ENCODE measurements at places on chromosomes 3 and 15.

GRCh38 chr3:10619989-10620832, 114.8 kb upstream of the ATP2B2 start:
- DNase-seq, result no peak

GRCh38 chr3:135929670-135930069, 35.9 kb upstream of the PPP2R3A start:
- no peak for DNase-seq

DNA sequence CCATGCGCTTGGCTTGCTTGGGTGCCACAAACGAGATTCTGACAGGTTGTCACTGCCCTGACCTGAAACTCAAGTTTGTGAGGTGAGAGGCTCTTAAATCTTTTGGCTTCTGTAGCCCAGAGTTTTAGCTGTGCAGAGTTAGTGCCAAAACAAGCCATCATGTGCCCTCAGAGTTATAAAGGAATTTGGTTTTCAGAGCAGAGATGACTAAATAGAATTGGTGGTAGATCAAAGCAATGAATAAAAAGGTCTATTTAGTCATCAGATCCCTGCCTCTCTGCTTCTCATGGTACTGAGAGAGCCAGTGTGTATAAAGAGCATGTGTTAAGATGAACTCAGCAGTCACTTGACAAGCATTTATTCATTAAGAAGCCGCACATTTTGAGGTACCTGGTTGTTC, 207.5 kb upstream of the DPH6 start:
- DNase-seq, result no peak

GRCh38 chr15:70103880-70104626, 6.3 kb upstream of the TLE3 start:
- no peak for DNase-seq

DNA sequence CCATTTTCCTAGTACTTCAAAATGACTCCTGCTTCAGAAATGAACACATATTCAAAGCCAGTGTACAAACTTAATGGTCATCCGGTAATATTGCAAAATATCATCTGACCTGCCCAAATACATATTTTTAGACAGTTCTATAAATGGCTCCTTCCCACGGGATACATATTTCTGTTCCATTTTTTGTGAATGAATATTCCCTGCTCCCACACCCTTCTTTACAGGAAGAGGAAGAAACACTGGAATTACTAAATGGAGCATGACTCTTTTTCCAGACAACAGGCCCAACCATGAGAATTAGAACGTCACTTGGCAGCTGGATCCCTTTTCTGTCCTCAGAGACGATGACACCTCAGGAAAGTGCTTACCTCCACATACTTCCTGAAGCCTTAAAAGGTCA, 38.0 kb upstream of the CBLB start:
- DNase-seq, result no peak

DNA sequence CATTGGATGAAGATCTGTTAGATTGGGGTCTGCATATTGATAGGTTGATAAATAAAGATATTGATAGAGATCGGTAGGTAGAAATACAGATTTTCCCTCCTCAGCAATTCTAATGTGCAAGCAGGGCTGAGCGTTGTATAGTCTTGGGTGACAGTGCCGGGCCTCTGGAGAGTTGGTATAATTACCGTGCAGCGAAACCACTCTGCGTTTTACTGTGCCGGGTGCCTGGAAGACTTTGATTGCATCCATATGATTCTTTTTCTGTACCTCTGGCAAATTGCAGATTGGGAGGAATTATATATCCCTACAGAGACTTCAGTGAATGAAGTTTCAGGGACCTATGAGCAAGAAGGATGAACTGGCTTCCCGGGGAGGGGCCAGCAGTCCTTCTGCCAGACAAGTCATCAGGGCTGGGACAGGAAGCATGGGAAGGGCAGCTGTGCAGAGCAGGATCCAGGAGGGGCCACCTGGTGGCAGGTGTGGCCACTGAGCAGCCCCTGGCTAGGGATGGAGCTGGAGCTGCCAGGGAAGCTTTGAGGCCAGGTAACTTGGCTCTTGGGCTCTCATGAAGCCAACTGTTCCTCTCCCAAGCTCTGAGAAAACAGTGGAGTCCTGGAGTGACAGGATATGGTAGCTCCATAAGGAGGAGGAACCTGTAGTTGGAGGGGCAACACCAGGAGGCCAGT, 132.5 kb downstream of the APBA2 start:
- DNase-seq, result peak; percentile 27

DNA sequence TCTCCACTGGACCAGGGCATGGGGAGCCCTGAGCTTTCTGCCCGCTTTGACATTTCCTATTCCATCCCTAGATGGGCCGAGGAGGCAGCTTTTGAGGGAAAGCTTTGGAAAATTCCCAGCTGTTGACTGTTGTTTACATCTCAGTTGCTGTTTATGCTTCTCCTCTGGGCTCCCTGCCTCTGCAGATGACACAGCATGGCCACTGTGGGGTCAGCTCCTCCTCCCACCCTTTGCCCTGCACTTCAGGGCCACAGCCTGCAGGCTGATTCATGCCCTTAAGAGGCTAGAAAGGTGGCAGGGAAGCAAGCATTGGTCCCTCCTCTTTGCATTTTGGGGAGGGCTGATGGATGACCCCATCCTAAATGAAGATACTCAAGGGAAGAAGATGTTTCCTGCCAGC, 8.5 kb upstream of the CTXND1 start:
- no peak for DNase-seq

GRCh38 chr3:179321668-179322285, 1.1 kb upstream of the ZNF639 start:
- DNase-seq, result no peak

GRCh38 chr3:78867409-78868372, 900.1 kb downstream of the ROBO1 start:
- no peak for DNase-seq

DNA sequence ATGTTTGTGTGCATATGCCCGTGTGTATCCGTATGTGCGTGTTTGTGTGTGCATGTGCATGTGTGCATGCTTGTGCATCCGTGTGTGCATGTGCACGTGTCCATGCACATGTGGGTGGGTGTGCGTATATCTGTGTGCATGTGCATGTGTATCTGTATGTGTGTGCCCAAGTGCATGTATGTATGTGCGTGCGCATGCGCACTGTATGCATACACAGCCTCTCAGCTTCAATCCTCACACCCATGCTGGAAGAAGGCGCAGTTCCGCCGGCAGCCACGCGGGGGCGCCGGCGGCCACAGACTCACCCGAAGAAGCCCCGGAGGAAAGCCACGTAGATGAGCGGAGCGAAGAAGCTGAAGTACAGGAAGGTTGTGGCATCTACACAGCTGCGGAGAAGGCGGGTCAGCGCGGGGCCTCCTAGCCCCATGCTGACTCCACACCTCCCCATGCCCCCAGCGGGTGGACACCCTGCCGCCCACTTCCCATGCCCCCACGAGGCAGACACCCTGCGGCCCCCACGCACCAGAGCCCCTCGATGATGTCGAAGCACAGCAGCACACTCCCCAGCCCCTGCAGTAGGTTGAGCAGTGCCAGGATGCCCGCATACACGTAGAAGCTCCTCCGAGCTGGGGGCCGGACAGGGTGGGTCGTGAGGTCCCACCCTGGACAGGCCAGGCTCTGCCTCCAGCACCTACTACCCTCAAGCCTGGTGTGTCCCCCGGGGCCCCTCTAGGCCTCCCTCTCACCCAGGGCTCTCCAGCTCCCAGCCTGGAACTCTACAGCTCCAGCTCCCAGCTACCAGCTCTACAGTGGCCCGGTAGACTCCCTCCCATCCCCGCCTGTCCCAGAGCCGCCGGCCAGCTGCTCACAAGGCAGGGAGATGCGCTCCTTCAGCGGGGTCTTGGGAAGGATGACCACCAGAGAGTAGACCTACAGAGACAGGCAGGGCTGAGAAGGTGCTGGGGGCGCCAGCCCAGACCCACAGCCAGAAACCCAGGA, 15.4 kb downstream of the TPRA1 start:
- DNase-seq, result peak; percentile 34

- no peak for DNase-seq
Measured at GRCh38 chr3:72428803-72429202, 419.4 kb downstream of the SHQ1 start.

- no peak for DNase-seq
Measured at GRCh38 chr3:169278092-169278491, 385.4 kb downstream of the MECOM start.

GRCh38 chr3:126421573-126422119, 26.9 kb downstream of the CFAP100 start:
- no peak for DNase-seq

- DNase-seq, result peak; percentile 42
Measured at GRCh38 chr3:112676659-112677234, 35.8 kb upstream of the CCDC80 start.

- no peak for DNase-seq
Measured at GRCh38 chr15:101115786-101116680, 135.8 kb downstream of the CHSY1 start.

DNA sequence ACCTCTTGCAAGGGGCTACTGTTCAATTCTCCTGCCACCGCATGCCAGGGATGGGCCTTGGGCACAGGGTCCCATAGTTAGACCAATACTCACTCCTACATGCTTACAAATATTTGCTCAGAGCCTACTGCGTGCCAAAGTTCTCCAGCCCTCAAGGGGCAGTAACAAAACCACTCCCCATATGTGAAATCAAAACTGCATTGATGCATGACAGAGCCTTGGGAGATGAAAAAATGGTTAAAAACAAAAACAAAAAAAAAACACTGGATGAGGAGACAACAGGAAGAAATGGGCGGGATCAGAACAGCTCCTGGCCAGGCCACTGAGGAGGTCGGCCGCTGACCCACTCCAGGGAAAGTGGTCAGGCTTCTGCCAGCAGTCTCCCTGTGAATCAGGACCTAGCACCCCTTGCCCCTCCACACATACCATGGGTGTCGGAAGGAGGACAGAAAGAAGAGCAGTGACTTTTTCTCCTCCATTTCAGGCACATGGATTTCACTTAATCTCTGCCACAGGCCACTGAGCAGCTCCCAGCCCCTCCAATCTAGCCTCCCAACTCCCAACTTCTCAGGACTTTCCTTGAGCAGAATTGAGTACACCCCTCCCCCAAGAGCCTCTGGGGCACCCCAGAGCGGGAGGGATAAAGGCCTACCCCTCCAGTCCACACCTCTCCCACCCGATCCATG, 2.8 kb downstream of the PLXNB1 start:
- no peak for DNase-seq

DNA sequence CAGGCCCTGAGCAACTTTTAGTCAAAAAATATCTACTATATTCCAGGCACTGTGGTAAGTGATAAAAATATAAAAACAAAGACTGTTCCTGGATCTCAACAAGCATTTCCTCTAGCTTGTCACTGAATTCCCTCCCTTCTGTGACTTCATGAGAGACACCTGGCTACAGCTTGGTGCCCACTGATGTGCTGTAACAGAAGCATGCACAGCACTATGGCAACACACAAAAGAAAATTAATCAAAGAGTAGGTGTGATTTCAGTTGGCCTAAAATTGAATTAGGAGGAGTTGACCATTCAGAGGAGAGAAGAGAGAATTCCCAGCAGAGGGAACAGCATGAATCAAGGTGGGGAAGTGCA, 158.9 kb upstream of the LPP start:
- no peak for DNase-seq

DNA sequence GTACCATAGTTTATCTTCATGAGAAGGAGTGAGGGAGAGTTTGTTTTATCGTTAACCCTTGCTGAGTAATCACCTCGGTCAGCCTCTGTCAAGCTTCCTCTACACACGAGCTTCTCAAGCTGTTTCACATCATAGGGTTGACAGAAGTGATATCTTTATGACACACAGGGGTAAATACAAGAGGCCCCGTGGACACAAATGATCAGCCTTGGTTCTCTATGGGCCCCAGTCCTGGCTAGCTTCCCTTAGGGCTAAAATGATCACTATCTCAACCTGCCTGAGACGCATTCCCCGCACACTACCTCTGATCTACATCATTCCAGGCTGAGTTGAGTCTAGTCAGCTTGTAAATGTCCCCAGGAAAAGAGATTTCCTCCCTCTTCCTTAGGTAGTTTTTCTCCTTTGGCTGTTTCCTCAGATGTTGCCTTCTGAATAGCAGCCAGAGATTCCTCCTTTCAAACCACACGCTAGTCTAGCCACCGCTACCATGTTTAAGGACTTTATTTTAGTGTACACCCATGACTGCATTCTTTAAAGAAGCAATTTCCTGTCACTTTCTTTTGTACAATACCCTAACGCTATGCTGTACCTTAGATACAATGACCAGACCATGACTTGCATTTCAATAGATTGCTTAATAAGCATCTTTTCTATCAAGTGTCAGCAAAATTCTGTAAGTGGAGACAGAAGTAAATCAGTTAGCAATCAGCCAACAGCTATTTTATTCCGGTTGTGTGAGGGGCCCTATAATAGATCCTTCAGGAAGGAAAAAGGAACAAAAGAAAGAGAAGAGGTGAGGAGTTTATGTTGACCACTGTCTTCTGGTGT, 35.1 kb upstream of the PPARG start:
- DNase-seq, result no peak
